ENCODE measurements at places on chromosomes 2 and 18. TPM values are rescaled to one million over a fixed set of nuclear protein-coding genes. Genes with fewer than 3 reads are reported as not detected.

DNA sequence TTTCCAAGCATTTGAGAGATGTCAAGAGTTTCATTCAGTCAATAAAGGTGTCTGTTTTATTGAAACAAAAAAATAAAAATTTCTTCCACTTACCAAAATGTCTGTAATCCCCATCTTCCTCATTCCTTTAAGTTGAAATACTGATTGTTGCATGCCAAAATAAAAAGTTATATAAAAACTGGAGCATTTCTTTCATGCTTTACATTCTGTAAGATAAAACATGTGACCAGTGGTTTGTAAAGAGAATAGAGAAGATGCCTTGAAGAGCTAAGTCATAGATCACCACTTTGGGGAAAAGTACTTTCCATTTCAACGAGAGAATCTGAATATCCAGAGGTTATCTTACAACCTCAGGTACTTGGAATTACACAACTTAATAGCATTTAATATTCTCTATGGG is 35.9 kb upstream of the MYO1B start:
- peak; percentile 16 for DNase-seq

DNA sequence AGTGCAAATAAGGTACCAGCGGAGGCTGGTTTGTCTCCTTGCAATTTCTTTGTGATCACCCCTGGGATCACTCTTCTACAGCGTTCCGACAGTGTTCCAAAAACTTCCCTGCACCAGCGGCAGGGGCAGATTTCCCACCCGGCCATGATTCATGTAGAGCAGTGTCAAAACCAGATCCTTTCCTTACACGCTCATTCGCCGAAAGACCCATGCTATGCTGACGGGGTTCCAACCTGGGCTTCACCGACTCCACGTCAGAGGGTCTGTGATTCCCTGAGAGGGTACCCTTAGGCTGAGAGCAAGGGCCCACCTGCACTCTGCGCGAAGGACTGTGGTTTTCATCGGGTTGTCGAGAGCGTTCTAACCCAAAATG is 423 bp upstream of the TTC27 start:
- no peak for DNase-seq

- DNase-seq, result no peak
Measured at GRCh38 chr2:26335231-26335630, 10.7 kb upstream of the SELENOI start.

NT5C1B gene
- not detected for total RNA-seq

ACADL gene
- total RNA-seq, result not detected

CYP27C1 gene
- total RNA-seq, result not detected

IL1RL2 gene
- not detected for total RNA-seq

VWA3B gene
- total RNA-seq, result not detected

STEAP3 gene
- total RNA-seq, result not detected

FBXO48 gene
- 0.61 TPM for total RNA-seq

All from Karpas-422 (cell line).